ENCODE measurements at places on chromosomes 16 and 17.

DNA sequence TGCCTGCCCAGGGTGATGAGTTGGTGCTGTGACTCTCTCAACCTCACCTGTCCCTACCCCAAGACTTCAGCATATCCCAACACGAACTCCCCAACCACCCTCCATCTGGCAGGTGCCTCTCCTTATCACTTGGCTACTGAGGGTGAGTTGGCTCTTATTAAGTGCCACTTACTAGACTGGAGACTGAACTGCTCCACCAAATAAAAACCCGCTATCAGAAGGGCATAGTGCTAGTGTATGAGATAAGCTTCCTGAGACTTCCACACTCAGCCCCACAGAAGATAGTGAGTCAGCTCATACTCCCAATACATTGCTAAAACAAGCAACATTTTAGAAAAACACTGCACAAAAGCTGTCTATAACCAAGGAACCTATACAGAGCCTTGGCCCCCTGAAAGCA lies 16.0 kb upstream of the CCL18 start:
- DNase-seq = no peak

GRCh38 chr17:78185981-78186691 lies 716 bp downstream of the TK1 start:
- DNase-seq = no peak

- DNase-seq = no peak
Measured at GRCh38 chr16:48824271-48824670, 214.3 kb upstream of the N4BP1 start.

- DNase-seq = no peak
Measured at GRCh38 chr17:66963909-66964771, at the start of gene CACNG4. CACNG4 (plus strand) TSS chr17:66964707; CDS start chr17:66964912, 205 bp downstream.

- peak; percentile 98 for DNase-seq
Measured at GRCh38 chr17:49146620-49147306, 14.2 kb downstream of the B4GALNT2 start.

GRCh38 chr17:32520104-32520701 lies 33.4 kb downstream of the CDK5R1 start:
- DNase-seq = peak; percentile 43

- DNase-seq = peak; percentile 57
Measured at GRCh38 chr17:60077672-60078519, 825 bp downstream of the HEATR6 start.

DNA sequence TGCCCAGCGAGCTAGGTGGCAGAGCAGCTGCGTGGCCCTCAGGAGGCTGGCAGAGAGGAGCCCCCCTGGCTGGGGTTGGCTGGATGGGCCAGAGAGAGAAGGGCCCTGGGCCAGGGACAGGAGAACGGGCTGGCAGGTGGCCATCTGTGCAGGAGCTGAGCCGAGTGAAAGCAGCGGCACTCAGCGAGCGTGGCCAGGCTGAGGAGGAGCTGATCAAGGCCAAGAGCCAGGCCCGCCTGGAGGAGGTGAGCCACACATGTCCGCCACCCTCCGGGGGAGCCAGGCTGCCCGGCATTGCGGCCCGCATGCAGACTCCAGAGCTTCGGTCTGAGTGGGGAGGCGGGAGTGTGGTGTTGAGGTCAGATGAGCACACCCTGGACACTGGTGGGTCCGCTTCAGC lies 2.1 kb upstream of the RAC3 start:
- DNase-seq = no peak

DNA sequence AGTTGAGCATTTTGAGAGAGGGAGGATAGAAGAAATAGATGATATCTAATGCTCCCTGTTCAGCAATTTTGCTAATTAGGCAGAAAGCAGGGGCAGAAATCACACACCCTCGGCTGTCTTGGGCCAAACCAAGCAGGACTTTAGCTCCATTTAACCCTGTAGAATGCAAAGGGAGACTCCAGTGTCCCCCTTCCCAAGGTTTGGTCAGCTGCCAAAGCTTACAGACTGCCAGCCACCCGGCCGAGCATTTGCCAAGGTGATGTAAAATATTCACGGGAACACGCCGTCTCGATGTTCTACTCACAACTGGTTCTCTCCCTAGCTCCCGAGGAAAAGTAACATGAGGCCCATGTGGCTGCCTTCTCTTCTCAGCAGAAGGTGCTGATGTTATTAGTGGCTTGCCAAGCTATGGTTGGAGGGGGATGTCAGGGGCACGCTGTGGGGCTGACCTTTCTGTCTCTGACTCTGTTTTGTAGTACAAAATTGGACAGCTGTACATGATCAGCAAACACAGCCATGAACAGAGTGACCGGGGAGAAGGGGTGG lies 155.3 kb downstream of the PITPNC1 start:
- DNase-seq = peak; percentile 23

DNA sequence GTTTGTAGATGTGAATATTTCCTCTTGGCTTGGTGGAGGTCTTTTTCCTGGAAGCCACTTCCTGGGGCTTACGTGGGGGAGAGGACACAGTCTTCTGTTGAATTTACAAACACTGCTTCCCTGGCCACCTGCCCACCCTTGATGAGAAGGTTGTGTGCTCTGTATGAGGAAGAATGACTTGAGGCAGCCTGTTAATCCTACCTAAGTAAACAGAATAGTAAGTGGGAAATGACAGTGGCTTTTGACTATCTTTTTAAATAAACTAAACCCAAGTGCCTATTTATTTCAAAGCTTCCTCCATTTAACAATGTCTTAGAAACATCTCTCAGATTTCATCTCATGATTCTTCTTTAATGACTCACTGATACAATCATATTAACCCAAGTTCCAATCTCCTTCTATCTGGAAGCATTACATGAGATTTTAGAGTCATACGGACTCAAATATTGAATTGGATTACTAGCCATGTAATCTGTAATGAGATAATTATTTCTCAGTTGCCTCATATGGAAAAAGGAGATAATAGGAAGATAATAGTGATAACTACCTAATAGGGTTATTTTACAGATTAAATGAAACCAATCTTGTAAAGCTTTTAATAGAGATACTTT lies 96.6 kb upstream of the SMIM36 start:
- DNase-seq = peak; percentile 79

DNA sequence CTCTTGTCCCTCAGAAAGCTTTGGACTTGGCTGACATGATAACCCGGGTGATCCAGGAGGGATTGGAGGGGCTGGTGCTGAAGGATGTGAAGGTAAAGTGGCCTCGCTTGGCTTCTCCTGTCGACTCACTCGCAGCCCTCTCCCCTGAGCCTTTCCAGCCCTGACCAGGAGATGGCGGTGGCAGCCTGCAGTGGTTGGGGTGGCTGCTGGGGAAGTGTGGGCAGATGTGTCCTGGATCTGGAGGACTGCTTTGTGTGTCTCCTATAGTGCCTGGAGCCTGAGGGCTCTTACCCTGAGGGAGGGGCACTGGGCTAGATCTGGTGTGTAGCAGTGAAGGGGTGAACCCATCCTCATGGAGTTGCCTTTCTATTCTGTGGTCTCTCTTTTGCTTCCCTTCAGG lies 17.9 kb downstream of the LIG3 start:
- DNase-seq = peak; percentile 89

DNA sequence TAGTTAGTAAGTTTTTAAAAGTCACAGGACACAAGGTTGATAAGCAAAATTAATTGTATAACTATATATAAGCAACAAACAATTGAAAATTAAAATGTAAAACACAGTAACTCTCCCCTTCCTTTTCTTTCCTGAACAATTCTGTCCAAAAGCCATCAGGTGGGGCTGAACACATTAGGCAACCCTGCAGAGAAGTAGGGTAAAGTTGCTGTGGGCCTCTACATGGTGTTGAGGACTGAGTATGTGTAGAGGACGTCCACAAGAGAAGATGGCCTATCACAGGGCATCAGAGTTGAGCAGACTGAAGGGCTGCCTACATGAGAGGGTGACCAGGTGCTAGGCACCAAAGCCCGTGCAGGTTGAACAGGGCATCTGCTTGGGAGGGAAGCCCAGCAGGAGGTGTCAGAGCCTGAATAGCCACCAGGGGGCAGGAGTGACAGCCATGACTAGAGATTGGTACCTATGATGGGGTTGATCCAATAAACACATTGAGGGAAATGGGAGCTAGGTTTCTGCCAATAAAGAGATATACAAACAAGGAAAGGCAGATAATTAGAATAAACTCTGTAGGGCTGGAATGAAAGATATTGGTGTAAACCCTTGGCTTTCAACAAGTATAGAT lies 415.1 kb downstream of the NPIPA8 start:
- no peak for DNase-seq

DNA sequence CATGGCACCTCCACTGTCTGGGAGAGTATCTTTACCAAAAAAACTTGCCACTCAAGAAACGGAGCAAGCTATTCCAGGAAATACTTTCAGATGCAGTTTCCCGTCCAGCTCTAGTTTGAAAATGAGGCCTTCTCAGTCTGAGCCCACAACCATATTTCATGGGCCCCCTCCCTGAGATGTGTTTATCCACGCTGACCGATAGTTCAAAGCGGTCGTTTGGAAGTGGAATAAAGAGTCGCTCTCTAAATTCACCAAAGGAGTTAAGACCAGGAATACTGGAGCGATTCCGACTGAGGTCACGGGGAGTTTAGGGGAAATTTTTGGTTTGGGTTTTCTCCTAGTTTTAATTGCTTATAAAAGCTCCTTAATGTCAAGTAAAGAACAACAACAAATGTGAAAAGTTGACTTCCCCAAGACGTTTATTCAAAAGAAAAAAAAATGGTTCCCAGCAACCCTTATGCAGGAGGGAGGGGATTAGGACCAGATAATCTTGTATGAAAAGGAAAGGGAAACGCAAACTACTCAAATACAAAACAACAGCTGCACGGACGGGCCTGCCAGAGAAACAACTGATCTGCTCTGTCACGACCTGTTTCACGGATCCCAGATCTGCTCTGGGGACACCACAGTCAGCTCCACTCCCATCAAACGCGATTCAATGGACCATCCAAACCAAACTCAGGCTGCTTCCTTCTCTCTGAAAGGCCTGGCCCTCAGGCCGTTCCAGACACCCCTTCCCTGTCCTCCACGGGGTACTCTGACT lies 77.1 kb downstream of the MRM3 start:
- DNase-seq = peak; percentile 15

GRCh38 chr17:871751-872519 lies 89.8 kb downstream of the MRM3 start:
- no peak for DNase-seq

DNA sequence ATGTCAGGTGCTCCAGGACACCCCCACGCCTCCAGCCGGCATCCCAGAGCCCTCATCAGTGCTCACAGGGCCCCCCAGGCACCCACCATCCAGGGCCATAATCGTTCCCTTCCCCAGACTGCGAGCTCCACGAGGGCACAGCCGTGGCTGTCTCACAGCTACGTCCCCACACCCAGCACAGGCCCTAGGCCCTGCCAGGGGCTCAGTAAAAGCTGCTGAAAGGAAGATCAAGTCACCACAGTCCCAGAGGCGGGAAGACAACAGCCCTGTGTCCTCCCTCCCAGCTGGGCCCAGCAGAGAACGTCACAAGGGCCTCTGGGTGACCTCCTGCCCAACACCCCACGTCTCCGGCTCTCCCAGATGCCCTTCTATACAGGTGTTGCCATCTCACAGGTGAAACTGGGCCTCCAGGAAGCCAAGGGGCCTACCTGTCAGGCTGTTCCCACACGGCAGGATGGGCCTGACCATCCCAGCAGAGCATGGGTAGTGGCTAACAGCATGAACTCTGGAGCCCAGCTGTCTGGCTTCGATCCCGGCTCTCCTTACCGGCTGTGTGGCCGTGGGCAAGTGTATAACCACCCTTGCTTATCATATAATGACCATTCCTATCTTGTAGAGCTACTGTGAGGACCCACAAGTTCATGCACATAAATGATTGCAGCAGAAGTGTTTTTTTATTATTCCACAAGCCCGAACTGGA lies 17.9 kb downstream of the ARL2BP start:
- DNase-seq = no peak

DNA sequence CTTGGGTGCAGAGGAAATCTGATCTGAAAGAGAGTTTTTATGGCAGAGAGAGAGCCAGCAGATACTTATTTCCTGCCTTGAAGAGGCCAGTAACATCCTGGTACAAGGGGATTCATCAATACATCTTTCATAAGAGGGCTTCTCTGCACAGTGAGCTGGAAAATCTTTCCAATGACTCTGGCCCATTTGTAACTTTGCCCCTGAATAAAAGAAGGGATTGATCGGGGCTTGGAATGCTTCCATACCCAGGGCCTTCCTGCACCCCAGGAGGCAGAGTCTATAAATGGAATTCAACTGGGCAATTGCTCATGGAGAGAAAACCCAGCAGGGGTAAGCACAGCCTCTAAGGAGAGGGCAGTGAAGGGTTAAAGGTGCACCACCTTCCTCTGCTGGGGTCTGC lies 163.3 kb downstream of the XYLT1 start:
- no peak for DNase-seq

GRCh38 chr17:69492410-69493071 lies 78.0 kb downstream of the MAP2K6 start:
- DNase-seq = peak; percentile 93

DNA sequence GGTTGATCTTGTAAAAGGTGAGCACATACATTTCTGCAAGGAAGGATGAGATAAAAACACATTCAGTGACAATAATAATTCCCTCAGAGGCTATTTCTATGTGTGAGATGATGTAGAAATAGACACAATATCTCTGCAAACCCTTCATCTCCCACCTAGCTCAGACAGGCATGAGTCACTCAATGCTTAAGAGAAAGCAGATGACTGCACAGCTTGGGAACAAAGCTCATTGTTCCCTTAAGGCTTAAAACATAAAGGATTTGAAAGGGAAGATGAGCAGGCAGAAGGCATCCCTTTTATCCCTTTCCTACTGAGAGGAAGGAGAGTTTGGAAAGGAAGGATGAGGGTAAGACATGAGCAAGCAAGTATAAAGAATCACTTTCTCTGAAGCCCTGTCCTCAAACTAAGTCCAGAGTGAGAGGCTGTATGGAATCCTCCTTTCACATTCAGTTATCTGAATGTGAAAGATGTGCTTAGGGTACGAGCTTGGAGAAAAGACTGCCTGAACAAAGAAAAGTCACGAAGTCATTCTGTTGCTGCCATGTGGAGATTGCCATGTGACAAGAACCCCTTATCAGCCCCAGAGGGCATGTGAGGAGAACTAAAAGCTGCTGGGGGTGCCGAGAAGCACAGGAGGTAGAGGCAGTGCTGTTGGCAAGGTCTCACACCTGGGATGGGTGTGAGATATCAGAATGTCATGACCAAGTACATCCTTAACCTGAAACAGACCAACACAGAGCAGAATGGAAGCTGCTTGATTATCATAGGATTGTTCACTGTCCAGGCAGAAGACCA lies 58.2 kb downstream of the CNTNAP4 start:
- no peak for DNase-seq

DNA sequence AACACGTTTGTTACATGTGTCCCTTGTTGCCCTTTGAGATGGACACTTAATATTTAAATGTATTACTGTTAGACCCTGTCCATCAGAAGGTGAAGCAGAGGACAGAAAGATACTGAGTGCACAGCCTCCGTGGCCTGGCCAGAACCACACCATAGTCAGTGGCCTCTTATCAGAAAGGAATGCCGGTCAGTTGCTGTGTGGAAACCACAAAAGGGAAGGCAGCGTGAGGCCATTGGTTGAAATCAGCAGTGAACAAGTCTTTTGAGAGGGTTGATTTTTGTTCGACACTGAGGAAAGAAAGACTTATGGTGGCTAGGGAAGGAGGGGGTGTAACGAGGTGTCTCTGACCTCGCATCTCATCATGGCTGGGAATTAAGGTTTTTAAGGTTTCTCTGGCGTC lies 85.4 kb upstream of the CLEC18A start:
- peak; percentile 93 for DNase-seq

Measured in choroid plexus epithelial cell (primary cell).